ENCODE measurements at places on chromosomes 7 and 10.

DNA sequence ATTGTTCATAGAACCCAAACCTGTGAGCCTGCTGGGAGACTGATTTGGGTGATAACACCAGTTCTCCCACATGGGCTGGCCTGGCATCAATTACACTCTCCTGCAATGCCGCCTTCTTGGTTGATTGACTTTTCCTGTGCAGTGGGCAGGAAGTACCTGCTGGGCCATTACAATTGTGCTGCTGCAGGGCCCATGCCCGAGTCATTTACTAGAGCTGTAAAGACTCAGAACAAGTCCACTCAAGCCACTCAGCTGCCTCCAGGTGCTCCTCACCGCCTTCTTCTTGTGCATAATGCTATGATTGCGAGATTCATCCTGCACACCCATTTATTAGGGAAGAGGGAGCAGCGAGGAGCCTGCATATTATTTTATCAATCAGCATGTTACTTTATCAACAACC, 264.0 kb downstream of the TCERG1L start:
- DNase-seq: no peak

- DNase-seq: no peak
These were observed 521.0 kb downstream of the PARD3 start for GRCh38 chr10:34294137-34294536.

GRCh38 chr10:35640474-35640873, 1.6 kb downstream of the FZD8 start:
- peak; percentile 30 for DNase-seq

GRCh38 chr7:121244120-121244870, 84.5 kb upstream of the WNT16 start:
- DNase-seq: no peak

GRCh38 chr7:136923111-136923667, 54.7 kb downstream of the CHRM2 start:
- no peak for DNase-seq

GRCh38 chr7:26284995-26285632, 6.5 kb upstream of the SNX10 start:
- DNase-seq: no peak

DNA sequence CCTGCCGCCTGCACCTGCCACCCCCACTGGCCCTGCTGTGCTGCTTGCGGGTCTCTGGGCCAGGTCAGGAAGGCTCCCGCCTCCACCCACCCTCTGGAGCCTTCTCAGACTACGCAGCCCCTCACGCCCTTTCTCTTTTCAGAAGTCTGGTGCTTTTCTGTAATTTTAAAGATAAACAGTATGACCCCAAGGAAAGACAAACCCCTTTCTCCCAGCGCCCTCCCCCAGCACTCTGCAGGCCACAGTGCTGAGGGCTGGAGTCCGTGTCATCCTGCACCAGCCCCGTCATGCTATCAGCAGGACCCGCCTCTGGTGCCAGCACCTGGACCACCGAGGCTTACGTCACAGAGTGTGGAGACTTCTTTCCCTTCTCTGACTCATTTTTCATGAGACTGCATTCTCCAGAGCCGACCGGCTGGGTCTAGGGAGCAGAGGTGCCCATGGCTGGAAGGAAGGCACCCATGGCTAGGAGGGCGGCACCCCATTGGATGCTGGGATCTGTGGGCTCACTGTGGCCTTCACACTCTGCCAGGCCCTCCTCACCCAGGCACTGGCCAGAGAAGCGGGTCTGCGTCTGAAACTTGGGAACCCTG, 53.4 kb downstream of the CFAP46 start:
- DNase-seq: no peak

GRCh38 chr10:114928818-114929217, 9.2 kb upstream of the TRUB1 start:
- no peak for DNase-seq

DNA sequence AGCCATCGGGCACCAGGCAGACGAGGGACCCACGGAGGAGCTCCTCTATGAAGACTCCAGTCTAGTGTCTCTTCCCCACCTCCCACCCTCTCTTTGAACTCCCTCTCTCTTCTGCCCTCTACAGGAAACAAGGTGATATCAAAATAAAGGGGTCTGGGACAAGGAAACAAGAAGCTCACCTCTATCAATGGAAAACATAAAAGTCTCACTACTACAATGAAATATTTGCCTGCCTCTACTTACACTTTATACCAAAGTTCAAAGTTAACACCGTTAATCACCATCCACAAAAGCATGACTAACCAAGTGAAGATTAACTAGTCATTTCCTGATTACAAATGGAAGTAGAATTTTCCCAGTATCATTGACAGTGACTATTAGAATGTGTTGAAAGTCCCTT, 82.2 kb downstream of the PARD3 start:
- DNase-seq: no peak

- DNase-seq: no peak
These were observed 892.0 kb upstream of the AUTS2 start for GRCh38 chr7:68706291-68706690.

DNA sequence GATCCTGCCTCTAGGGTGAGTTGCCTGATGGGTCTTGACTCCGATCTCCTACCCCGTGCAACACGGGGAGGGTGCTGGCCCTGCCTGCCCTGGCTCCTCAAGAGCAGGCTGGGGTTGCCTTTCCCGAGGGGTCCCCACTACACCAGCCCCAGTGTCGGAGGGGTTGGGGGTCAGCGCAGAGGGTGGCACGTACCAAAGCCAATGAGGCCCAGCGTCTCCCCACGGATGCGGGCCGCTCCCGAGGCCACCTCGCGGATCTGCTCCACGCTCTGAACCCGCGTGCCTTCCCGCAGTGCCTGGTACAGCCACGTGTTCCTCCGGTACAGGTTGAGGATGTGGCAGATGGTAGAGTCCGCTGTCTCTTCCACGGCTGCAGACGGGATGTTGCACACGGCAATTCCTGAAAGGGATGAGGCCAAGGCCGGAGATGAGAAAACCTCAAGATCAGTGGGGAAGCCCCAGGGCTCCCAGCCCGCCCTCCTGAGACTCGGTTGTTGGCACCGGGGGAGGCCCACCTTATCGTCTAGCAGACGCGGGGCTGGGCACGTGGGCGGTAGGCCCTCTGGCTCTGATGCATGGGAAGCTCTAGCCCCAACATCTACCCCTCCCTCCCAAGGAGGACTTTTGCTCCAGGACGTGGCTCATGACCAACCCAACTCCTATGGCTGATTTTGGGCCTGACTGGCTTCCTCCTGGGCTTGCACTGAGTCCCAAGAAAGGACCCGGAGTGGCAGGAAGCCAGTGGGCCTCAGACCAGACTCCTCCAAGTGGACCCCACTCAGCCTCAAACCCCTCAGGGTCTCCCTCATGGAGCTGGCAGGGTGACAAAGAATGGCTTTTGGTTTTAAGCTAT, 56.1 kb downstream of the ZRANB1 start:
- DNase-seq: no peak

GRCh38 chr10:30510184-30510931, 76.4 kb downstream of the MAP3K8 start:
- no peak for DNase-seq

Measured in activated CD4-positive, alpha-beta T cell treated with anti-CD3 and anti-CD28 coated beads for 24 hours (primary cell).